NCI-H69 (cell line): ENCODE measurements at places on chromosomes 3 and 15.

DNA sequence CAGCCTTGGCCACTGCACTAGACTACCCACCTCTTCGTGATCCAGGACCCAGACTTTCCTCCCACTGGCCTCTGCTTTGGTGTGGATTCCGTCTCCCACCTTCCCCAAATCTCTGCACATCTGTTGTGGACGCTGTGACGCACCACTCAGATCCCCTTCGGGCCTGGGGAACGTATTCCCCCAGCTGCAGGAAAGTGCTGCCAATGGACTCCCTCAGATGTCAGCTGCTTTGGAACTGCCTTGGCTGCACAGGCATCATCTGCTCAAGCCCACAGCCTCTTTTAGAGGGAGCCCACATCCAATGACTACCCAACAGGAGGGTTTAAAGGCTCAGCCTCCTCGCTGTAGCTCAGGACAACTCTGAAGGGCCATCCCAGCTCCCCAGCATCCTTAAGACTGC, 134.2 kb upstream of the RAD18 start:
- no peak for DNase-seq

GRCh38 chr15:62684123-62684808, 358.3 kb upstream of the TPM1 start:
- no peak for DNase-seq

- DNase-seq = peak; percentile 64
Measured at GRCh38 chr3:42190701-42191442, 75.1 kb downstream of the CCK start.

DNA sequence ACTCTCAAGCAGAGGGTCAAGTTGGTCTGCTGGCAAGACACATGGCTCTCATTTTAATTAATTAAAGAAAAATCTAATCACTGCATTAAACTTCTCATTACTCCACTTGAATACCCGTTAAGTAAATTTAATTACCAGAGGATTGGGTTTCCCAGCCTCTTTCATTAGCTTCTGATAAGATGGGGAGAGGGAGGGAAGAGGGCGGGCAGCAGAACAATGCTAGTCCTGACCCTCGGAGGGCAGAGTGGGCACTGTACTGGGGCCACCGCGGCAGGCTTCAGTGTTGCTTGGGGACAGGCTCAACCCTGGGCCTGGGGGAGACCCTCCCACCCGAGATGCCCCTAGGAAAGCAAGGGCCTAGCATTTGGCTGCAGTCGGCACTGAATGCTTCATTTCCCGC, 55.6 kb upstream of the LINGO1 start:
- DNase-seq = no peak

GRCh38 chr3:169931747-169932520, 20.6 kb downstream of the SAMD7 start:
- no peak for DNase-seq

GRCh38 chr3:23072693-23073092, 130.4 kb upstream of the UBE2E2 start:
- DNase-seq = no peak

- peak; percentile 40 for DNase-seq
Measured at GRCh38 chr3:183449391-183449790, 21.0 kb upstream of the MCF2L2 start.

DNA sequence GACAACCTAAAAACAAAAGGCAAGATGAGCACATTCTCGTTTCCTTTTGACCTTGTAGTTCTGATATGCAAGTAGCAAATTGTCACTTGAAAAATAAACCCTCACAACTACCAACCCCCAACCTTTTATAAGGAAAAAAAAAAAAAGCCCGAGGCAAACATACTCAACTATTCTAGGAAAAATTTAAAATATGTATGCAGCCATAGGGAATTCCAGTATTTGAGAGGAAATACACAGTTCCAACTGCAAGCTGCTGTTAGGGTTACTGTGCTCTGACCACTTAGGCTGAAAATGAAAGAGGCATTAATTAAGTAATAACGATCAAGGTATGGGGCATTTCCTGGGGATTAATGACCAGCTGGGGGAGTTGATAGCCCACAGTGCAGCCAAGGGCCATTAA, 281.9 kb upstream of the DPH6 start:
- peak; percentile 72 for DNase-seq

GRCh38 chr15:31852933-31853799, 177.1 kb upstream of the CHRNA7 start:
- DNase-seq = no peak

- peak; percentile 80 for DNase-seq
Measured at GRCh38 chr15:89364341-89364740, 29.7 kb upstream of the POLG start.

GRCh38 chr3:71979175-71979574, 194.2 kb upstream of the PROK2 start:
- DNase-seq = no peak

DNA sequence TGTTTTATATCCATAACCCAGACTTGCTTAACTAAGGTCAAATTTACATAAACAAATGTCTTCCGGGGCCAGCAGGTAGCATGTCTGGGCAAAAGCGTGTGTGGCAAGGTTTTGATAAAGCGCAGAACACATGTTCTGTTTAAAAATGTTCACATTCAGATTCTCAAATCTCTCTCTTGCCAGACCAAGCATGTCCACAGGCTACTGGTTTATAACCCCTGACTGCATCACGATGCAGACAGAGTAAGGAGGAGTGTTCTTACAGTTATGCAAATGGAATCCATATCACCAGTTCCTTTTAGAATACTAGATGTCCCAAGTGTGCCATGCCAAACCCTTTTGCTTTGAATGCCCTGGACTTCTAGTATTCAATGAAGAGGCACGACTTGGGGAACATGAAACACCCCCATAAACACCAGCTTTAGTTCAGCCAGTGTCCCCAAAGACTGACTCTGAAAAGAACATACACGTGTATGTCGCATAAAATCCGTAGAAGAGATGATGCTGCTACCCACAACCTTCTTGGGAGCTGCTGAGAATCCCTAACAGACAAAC, 412.0 kb downstream of the CNTN4 start:
- peak; percentile 25 for DNase-seq

GRCh38 chr3:64766440-64766839, 78.6 kb upstream of the ADAMTS9 start:
- DNase-seq = no peak

DNA sequence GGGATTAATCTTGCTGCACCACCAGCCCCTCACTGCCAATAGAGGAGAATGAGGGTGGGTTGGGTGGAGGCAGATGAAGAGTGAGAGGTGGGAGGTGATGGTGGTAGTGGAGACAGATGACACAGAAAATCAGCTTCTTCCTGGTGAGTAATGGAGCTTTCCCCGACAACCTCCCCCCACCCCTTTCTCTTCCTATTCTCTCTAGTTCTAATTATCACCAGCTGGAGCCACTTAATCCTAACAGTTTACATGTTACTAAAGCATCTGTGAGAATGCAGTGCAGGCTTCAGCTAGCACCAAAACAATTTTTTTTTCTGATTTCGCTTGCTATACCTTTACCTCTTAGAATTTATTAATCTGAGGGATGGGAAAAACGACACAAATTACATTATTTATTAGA, 116.1 kb upstream of the DNAJC19 start:
- DNase-seq = peak; percentile 8

GRCh38 chr3:177336873-177337450, 139.7 kb upstream of the TBL1XR1 start:
- DNase-seq = no peak

GRCh38 chr3:165712382-165712781, 124.8 kb downstream of the BCHE start:
- DNase-seq = no peak

DNA sequence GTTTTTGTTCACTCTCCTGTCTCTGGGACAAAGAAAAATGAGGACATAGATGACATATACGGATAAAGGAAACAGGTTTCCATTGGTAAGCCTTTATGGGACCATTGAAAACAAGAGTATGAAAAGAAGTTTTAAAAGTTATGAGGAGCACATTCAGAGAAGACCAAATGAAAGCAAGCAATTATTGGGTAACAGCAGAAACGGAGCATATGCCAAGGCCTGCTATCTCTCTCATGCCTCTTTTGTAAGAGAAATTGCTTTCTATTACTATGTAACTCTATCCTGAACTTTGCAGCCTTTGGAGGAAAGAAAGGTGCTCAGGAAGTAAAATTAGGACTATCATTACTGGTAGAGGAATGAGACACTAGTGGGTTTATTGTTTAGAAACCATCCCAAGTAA, 14.9 kb upstream of the DPH6 start:
- DNase-seq = no peak

DNA sequence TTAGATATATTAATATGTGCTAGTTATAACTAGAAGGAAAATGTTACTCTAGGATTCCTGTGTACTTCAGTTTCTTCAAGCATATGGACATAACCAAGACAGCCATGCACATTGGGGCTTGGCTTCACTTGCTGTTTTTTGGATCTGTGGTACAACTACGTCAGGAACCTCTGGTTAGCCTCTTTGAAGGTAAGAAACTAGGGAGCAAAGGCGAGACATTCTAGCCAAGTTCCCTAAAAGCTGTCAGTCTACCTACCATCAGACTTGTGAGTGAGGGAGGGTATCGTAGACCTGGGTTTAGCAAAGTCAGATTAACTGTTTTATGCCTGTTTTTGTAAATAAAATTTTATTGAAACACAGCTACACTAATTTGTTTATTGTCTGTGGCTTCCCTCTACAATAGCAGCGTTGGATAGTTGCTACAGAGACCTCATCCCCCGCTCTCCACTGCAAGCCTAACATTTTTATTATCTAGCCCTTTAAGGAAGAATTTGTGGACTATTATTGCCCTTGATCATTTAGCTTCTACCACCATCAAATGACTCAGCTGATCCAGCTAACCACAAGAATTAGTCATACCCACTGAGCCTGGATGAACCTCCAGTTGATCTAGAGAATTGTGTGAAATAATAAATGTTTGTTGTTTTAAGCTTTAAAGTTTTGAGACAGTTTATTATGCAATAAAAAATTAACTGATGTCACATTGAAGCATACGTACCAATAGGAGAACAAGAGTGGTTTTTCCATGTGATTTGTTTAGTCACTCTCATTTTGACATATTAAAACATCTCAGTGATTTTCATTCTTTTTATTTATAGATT, 58.1 kb downstream of the RSRC1 start:
- DNase-seq = no peak

GRCh38 chr3:181302960-181303359, 313.4 kb upstream of the DNAJC19 start:
- DNase-seq = peak; percentile 6

DNA sequence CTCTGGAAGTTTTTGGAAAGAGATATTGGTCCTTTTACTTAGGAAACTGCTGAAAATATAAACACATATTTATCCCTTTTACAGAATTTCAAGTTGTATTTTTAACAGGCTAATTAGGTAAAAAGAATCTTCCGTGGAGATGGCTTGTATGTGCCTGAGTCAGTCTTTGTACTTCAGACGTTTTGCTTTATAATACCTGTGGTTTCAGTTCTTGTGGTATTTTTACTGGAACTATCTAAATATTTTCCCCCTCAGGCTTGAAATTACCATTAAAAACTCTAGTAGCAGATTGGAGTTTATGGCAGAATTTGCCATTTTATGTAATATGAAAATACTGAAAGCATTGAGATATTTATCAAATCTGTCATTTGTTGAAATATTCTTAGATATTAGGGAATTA, 151.6 kb upstream of the CGNL1 start:
- peak; percentile 59 for DNase-seq

DNA sequence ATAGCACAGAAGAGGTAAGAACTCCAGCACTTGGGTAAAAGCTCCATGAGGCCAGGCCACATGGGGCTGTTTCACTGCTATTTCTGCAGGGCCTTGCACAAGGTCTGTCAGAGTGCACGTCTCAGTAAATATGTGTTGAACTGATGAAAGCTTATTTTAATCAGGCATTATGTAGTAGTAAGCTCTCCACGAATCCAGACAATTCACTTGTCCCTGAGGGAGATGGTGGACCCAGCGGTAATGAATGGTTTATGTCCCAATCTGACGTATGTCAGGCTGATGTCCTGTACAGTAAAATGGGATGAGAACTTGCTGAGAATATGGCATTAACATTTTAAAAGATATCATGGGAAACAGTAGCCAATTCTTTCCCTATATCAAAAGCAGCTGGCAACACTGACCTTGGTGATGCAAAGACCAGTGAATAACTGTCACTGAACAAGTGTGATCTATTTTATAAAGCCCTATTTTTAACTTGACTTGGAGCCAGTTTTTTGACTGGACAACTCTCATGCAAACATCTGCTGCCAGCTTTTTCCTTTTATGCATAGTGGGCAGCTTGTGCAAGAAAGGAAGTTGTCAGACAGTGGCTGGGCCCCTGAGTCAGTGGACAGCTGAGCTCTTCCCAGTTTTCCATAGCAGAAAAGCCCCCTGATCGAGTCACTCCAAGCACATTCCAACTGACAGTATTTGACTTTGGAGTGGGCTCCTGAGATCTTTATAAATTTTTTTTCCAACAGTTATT, 519.8 kb upstream of the MDFIC2 start:
- peak; percentile 29 for DNase-seq

DNA sequence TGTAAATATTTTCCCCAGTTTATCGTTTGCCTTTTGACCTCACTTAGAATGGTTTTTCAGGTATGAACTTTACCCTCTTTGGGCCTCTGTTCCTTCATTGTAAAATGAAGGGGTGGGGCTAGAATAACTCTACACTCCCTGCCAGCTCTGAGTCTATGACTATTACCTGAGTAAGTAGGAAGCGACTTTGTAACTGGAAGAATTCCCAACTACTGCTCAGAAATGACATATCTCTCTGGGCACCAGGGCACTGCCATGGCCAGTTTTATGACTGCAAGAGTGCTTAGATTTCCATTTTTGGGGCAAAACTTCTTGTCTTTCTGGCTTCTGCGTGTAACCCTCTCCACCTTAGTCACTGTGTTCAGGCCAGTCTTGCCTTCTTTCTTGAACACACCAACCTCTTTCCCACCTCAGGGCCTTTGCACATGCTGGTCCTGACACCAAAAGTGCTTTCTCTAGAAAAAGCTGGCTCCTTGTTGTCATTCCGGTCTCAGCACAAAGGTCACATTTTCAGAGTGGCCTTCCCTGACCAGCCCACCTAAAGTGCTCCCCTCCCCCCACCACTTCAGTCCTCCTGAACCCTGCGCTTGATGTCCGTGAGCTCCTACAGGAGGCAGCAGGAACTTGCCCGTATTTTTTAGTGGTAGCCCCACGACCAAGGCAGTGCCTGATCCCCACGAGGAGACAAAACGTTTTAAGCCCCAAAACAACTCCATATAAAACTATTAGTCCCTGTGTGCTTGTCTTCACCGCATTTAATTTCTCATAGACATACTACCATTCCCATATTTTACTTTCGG, 25.6 kb downstream of the CDCP1 start:
- DNase-seq = no peak

- peak; percentile 54 for DNase-seq
Measured at GRCh38 chr3:45088543-45089358, 57.4 kb downstream of the CDCP1 start.

- DNase-seq = peak; percentile 12
Measured at GRCh38 chr3:183466575-183466974, 38.2 kb upstream of the MCF2L2 start.

DNA sequence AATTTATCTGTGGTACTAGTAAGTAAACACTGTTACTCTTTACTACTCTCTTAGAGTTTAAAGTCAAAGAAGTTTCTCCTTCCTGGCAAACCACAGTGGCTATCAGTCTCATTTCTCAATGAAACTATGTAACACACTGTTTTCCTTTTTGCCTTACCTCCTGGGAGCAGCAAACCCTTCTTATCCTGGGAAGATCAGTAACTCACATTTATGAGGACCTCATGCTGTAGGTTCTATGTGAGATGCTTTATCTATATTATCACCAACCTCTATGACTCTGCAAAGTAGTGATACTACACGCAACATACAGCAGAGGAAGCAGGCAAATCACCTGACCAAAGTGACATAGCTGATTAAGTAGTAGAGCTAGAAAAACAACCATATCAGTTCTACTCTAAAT, 35.3 kb downstream of the PBRM1 start:
- DNase-seq = no peak
